ENCODE measurements at places on chromosomes 6 and 20. TPM values are rescaled to one million over a fixed set of nuclear protein-coding genes. Genes with fewer than 3 reads are reported as not detected.

DNA sequence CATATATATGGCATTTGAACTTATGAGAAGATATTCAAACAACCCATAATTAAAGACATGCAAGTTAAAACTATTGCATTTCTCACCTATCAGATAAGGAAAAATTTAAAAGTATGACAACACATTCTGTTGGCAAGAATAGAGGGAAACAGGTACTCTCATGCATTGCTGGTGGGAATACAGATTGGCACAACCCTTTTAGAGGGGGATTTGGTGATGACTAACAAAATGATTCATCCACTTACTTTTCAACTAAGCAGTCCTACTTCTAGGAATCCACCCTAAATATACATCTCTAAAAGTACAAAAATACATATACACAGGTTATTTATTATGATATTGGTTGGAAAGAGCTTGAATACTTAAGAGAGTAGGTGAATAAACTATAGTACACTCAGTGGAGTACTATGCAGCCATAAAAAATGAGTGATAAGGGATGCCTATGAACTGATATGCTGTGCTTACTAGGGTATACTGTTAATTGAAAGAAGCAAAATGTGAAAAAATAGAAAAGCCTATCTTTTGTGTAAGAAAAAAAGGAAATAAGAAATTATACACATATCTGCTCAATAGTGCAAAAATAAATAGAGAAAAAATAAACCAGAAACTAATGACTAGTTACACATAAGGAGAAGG, 42.2 kb downstream of the ADAT2 start:
- DNase-seq, result no peak

- DNase-seq, result no peak
Observed at GRCh38 chr6:170090561-170090960, 200.3 kb downstream of the DLL1 start.

LY6G6D gene
- not detected for total RNA-seq

GRCh38 chr20:56222945-56223344, 25.6 kb upstream of the MC3R start:
- DNase-seq, result no peak

DNA sequence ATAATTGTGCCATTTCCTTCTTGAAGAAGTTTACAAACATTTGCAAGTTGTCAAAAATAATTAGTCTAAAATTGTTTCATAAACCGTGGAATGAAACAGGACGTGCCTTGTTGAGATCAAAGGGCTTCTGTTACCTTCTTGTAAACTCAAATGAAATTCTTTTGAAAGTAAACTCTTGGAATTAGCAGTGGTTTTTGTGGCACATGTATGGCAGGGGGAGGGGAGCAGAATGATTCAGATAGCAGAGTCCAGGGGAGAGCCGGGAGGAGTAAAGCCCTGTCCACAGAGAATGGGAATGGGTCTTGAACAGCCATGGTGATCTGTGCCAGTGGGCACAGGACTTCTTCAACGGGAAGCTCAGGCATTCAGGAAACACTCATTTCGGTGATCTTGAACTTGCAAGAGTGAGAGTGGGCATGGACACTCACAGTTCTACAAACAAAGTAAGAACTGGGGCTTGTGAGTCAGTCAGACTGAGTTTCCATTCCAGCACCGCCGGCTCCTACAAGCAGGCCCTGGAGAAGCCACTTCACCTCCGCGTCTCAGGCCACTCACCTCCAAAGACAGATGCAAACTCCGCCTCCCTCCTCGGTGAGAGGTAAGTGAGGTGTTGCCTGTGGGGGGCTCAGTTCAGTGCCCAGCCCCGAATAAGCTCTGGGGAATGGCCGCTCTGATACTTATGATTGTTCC, 143.1 kb downstream of the CDH26 start:
- no peak for DNase-seq

DNA sequence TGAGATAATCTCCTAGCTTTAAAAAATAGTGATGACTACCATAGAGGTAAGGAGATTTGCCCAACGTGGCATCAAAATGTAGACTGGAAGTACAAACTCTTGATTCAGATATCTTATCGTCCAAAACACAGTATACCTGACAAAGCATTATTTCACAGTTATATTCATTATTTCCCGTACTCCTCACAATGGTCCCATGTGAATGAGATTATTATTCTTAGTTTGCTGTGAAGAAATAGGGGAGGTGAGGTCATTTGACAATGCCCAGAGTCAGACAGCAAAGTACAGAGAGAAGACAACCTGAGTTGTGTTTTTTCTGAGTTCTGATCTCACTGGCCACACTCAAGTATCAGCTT, 1.2 kb upstream of the TFB1M start:
- DNase-seq, result no peak

- DNase-seq, result no peak
Observed at GRCh38 chr6:23140871-23141270, 571.5 kb downstream of the HDGFL1 start.

DNA sequence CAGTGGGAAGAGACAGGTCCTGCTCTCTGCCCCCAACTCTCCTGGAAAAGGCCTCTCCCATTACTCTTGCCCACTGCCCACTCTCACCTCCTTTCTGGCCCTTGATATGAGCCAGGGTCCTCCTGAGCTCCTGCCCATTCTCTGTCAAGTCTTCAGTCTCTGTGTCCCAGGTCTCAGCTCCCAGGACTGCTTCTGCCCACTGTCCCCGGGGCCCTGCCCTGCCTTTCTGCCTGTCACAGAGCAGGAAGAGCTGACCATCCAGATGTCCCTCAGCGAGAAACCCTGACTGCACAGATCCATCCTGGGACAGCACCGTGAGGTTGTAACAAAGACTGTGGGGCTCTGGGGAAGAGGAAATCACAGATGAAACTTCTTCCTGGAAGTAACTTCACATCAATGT, 22.2 kb downstream of the HLA-F start:
- DNase-seq, result no peak

KCNQ2 gene
- total RNA-seq, result 6.6 TPM

DNA sequence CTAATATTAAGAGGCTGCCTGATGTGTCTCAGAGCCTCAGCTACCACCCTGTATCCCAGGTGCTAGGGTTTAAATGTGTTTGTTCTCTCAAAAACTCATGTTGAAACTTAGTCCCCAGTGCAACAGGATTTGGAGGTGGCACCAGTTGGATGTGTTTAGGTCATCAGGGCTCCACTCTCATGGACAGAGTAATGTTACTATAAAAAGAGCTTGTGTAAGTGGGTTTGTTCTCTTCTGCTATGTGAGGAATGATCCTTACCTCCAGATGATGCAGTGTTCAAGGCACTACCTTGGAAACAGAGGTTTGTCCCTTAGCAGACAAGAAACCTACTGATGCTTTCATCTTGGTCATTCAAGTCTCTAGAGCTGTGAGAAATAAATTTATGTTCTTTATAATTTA, 164.9 kb upstream of the EPHA7 start:
- DNase-seq, result no peak

- DNase-seq, result peak; percentile 82
Observed at GRCh38 chr6:37547564-37548061, 47.9 kb upstream of the CCDC167 start.

GRCh38 chr6:44203955-44204354, 12.8 kb upstream of the MYMX start:
- DNase-seq, result no peak
